ENCODE measurements at places on chromosomes 4 and X.

DNA sequence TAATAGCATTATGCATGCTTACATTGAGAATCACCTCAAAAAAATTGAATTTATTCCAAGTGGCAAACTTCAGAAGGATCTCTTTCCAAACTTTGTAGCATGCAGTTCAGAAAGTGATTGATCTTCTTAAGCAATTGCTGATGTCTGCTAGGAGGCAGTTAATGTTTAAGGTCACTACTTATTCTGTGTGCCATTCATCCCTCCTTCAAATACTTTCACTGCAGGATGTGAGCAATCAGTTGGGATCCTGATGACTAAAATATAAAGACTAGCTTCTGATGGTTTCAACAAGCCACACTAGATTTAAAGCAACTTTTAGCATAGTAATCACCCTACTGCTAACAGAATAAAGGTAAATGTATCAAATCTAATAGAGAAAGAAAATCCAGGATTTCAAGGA, 414.1 kb downstream of the ADGRL3 start:
- peak; percentile 7 for DNase-seq

DNA sequence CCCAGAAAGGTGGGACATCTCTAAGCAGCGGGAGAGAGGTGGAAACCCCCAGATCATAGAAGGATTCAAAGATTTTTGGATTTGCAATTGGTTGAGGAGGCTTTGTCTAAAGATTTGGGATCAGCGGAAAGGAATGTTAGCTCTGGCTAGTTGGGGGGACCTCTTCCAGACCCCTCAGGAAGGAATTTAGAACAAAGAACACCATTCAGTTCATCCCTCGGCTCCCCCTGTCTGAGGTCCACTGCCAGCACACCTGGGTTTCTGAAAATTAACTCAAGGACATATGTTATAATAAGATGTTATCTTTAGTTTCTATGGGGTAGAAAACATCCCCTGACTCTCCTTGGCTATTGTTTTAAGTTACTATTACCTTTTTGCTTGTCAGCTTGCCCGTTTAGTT, 163.6 kb downstream of the CEP135 start:
- no peak for DNase-seq

DNA sequence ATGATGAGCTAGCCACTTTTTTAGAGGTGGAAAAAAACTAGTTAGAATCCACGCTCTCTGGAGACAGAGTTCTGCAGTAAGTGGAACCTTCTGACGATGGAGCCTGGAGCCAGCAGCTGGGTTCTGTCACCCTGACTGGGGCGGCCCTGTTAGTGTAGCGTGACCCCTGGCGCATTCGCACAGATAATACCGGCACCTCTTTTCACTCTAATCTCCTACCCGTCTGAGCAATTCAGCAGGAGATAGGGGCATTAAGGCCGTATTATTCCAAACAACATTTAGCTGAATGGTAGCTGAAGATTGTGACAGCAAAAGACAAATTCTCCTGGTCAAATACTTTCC, 292.6 kb downstream of the FBXO8 start:
- no peak for DNase-seq

GRCh38 chr4:1410491-1411325, 4.5 kb upstream of the NKX1-1 start:
- peak; percentile 53 for DNase-seq

- no peak for DNase-seq
These were observed 82.6 kb downstream of the SH3RF1 start for GRCh38 chr4:169188204-169188603.

DNA sequence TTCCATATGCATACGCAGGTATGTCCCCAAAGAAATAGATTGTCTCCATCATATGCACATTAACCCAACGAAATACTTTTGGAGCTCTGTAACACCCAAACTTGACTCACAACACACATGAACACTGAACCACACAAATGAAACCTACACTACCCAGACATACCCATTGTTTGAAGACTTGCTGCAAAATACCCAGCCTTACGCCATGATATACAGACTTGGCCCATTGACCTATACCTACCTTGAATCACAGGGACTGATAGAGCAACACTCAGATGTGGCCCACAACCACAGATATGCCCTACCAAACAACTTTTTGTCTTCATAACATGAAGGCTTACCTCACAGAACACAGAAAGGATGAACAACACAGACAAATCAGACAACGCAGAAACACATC, 15.9 kb downstream of the LINC00632 start:
- DNase-seq, result no peak

DNA sequence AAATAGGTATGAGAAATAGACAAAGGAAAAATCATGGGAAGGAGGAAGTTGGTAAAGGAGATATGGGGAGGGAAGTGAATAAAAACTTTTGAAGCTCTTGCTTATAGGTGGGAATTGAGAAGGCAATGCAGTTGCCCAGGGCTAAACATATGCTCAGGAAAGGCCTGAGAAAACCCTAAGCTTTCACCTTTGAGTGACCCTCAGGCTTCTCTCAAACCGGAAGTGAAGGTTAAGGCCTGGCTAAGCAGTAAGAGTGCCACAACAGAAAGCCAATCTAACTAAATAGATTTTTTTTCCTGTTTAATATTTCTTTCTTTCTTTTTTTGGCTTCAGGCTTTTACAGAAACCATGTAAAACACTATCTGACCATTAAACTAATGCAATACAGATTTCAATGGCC, 69.5 kb upstream of the GABRA3 start:
- no peak for DNase-seq

- DNase-seq, result no peak
These were observed 8.0 kb downstream of the NR3C2 start for GRCh38 chr4:148434075-148434773.

- DNase-seq, result no peak
These were observed 79.4 kb downstream of the FAT1 start for GRCh38 chr4:186644311-186644638.

- DNase-seq, result peak; percentile 15
These were observed 99.0 kb downstream of the ANOS1 start for GRCh38 chrX:8632924-8633323.

GRCh38 chr4:184752496-184753275, 18.8 kb upstream of the CENPU start:
- no peak for DNase-seq

DNA sequence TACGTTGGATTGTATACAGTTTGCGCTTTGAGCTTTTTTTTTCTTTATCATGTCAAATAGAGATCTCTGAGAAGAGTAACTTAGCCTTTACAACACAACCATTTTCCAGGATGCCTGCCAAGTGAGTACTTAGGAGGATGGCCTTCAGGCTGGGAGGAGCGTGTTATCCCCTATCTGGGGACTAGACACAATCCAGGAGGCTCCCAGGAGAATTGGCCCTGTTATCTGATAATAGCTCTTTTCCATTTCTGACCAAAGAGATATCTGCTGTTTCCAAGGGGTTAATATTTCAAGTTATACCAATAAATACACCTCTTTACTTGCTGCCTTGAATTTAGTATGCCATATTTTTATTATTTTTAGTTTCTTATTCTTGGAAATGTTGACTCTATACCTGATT, 169.5 kb upstream of the SMARCAD1 start:
- no peak for DNase-seq

GRCh38 chrX:104288269-104288668, 33.5 kb upstream of the ESX1 start:
- DNase-seq, result no peak

- no peak for DNase-seq
These were observed 17.9 kb upstream of the ADD1 start for GRCh38 chr4:2825740-2826139.
